A549 treated with AZD2906 at 1 μM for 4 hours (cell line): ENCODE measurements at places on chromosomes 1 and 21. TPM values are rescaled to one million over a fixed set of nuclear protein-coding genes. Genes with fewer than 3 reads are reported as not detected.

MPL gene
- 0.08 to 0.31 TPM (median 0.17 TPM) in 4 of 5 replicates, not detected in the other for total RNA-seq

AMY1C gene
- total RNA-seq: not detected in 5 replicates

KCNK2 gene
- 0.02 to 0.08 TPM (median 0.05 TPM) in 4 of 5 replicates, not detected in the other for total RNA-seq

GPX7 gene
- total RNA-seq: not detected in 5 replicates

S100A14 gene
- 0.23 to 0.66 TPM (median 0.46 TPM) in 5 replicates for total RNA-seq

FTCD gene
- total RNA-seq: 0.23 to 0.24 TPM (median 0.23 TPM) in 3 of 5 replicates, not detected in the others

CLDN17 gene
- total RNA-seq: not detected in 5 replicates

KIAA0040 gene
- total RNA-seq: 0.78 to 1.2 TPM (median 0.95 TPM) in 5 replicates

TNFSF18 gene
- not detected in 5 replicates for total RNA-seq

APCS gene
- total RNA-seq: not detected in 5 replicates

ZNF695 gene
- total RNA-seq: 2.0 to 3.1 TPM (median 2.4 TPM) in 5 replicates

GRIK3 gene
- not detected in 5 replicates for total RNA-seq

TMEM200B gene
- 0.07 to 0.20 TPM (median 0.10 TPM) in 5 replicates for total RNA-seq

CA6 gene
- not detected in 5 replicates for total RNA-seq

LMX1A gene
- not detected in 5 replicates for total RNA-seq

MSH4 gene
- 0.02 TPM in 2 of 5 replicates, not detected in the others for total RNA-seq

NES gene
- total RNA-seq: 0.97 to 1.2 TPM (median 1.1 TPM) in 5 replicates

LRRIQ3 gene
- 0.50 to 0.87 TPM (median 0.77 TPM) in 5 replicates for total RNA-seq

FOXD2 gene
- total RNA-seq: 0.39 to 0.63 TPM (median 0.55 TPM) in 5 replicates

PCP4L1 gene
- total RNA-seq: 0.06 to 0.15 TPM (median 0.07 TPM) in 5 replicates

PTGS2 gene
- total RNA-seq: 3.4 to 5.3 TPM (median 5.1 TPM) in 5 replicates

CFH gene
- 3.7 to 4.8 TPM (median 4.2 TPM) in 5 replicates for total RNA-seq

REN gene
- not detected in 5 replicates for total RNA-seq

MMP23B gene
- total RNA-seq: 0.29 to 0.84 TPM (median 0.60 TPM) in 5 replicates

PAQR6 gene
- 1.9 to 4.6 TPM (median 4.2 TPM) in 5 replicates for total RNA-seq

MYOG gene
- total RNA-seq: not detected in 5 replicates

FAM167B gene
- 0.29 to 0.88 TPM (median 0.45 TPM) in 5 replicates for total RNA-seq

S100A3 gene
- total RNA-seq: 110 to 126 TPM (median 119 TPM) in 5 replicates

NRDC gene
- 66.6 to 72.3 TPM (median 70.4 TPM) in 5 replicates for total RNA-seq

PLA2G2D gene
- 0.02 TPM in 1 of 5 replicates, not detected in the others for total RNA-seq

VAV3 gene
- 0.41 to 1.5 TPM (median 0.63 TPM) in 5 replicates for total RNA-seq

GNG4 gene
- total RNA-seq: 10.4 to 16.4 TPM (median 12.7 TPM) in 5 replicates

TLCD4 gene
- total RNA-seq: 7.5 to 13.3 TPM (median 11.2 TPM) in 5 replicates

C1QA gene
- not detected in 5 replicates for total RNA-seq

CACNA1S gene
- 0.01 TPM in 2 of 5 replicates, not detected in the others for total RNA-seq

LAMB3 gene
- 18.5 to 23.0 TPM (median 20.3 TPM) in 5 replicates for total RNA-seq

SPRR3 gene
- not detected in 5 replicates for total RNA-seq

VTCN1 gene
- total RNA-seq: 0.05 to 0.23 TPM (median 0.08 TPM) in 5 replicates

NOC2L gene
- total RNA-seq: 69.2 to 85.8 TPM (median 78.9 TPM) in 5 replicates

KRTAP19-1 gene
- total RNA-seq: not detected in 5 replicates
